NCI-H82 (cell line): ENCODE measurements at places on chromosomes 1 and 21.

DNA sequence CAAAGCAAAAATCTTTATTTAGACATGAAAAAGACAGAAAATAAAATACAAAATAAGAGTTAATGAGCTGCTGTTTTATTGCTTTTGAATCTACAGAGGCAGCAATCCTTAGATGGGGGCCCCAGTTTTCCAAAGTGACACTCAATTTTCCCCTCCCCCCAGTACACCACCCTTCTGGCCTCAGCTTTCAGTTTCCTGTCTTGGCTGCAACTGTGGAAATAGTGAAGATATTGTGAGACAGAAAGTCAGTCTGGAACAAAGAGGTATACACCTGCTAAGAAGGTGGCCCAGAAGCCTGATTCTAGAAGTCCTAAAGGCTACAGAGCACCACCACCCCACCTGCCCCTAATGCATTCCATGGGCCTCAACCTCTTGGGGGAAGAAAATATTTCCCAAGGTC is 1.1 kb upstream of the MTMR11 start:
- DNase-seq = no peak

DNA sequence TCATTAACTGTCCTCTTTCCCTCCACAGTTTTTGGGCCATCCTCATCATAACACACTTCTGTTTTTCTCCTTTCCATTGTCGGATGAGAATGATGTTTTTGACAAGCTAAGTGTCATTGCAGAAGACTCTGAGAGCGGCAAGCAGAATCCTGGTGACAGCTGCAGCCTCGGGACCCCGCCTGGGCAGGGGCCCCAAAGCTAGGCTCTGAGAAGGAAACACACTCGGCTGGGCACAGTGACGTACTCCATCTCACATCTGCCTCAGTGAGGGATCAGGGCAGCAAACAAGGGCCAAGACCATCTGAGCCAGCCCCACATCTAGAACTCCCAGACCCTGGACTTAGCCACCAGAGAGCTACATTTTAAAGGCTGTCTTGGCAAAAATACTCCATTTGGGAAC is 28.6 kb upstream of the IFNAR1 start:
- no peak for DNase-seq

- DNase-seq = peak; percentile 51
These were observed 3.8 kb downstream of the ZNF644 start for GRCh38 chr1:91018006-91018405.

DNA sequence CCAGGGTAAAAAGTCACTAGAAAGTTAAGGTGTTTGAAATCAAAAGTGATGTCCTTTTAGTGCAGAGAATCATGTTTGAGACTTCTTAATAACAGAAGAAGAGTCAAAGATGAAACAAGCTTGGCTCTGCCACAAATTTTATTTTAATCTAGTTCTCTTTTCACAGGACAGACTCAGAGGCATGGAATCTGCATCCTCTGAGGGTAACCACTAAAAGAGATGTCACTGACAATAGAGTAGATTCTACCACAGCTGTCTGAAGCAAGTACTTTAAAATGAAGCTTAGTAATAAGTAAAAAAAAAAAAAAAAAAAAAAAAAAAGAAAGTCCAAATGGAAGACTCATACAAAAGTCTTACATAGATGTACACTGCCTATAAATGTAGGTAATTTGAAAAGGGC is 519.7 kb upstream of the PRMT6 start:
- DNase-seq = no peak

DNA sequence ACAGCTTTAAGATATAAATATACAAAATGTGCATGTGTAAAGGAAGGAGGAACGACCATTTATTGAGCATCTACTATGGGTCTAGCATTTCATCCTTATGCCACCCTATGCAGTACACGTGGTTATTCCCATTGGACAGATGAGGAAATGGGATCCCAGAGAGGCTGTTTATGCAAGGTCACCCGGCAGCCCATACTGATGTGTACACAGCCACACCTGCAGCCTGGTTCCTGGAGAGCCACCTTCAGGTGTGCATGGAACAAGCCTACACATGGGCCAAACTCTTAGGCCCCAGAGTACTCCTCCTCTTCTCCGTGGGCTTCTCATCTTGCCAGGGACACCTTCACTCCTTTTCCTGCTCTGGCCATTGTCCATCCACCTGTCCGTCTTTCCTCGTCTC is 108.8 kb downstream of the PAX7 start:
- no peak for DNase-seq

DNA sequence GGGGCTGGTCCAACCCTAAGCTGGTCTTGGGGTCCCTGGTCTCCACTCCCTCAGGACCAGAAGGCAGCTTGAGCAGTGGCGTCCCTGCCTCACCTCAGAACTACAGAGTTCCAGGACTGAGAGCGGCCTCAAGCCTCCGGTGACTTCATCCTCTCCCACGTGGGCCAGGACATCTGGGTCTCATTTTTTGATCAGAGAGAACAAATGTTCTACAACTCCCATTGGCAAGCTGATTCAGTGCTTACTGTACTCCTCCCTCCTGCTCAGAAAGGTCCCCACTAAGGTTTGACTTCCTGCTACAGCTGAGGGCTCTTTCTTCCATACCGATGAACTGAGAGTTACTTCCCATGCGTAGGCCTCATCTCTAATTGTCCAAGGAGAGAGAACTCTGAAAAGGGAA is 78.5 kb downstream of the PLXNA2 start:
- no peak for DNase-seq

- DNase-seq = no peak
These were observed 11.4 kb upstream of the ATP1A1 start for GRCh38 chr1:116361648-116362047.

- DNase-seq = peak; percentile 80
These were observed 45.7 kb downstream of the ACOT7 start for GRCh38 chr1:6347641-6348487.

DNA sequence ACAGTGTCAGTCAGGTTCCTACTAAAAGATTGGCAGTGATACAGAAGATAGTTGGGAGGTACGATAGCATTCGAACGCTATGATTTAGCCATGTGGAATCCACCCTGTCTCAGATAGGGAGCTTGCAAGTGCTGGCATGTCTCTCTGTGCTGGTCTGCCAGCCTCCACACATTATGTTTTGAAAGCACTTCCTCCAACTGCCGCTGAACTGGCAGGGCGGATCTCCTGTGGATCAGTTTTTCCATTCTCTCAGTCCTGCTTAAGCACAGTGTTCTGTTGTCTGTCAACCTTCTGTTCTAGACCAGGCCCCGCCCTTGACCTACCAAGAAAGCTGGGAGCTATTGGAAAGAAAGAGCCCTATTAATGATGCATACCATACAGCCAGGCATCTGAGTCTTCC is 65.5 kb upstream of the PALMD start:
- DNase-seq = no peak

DNA sequence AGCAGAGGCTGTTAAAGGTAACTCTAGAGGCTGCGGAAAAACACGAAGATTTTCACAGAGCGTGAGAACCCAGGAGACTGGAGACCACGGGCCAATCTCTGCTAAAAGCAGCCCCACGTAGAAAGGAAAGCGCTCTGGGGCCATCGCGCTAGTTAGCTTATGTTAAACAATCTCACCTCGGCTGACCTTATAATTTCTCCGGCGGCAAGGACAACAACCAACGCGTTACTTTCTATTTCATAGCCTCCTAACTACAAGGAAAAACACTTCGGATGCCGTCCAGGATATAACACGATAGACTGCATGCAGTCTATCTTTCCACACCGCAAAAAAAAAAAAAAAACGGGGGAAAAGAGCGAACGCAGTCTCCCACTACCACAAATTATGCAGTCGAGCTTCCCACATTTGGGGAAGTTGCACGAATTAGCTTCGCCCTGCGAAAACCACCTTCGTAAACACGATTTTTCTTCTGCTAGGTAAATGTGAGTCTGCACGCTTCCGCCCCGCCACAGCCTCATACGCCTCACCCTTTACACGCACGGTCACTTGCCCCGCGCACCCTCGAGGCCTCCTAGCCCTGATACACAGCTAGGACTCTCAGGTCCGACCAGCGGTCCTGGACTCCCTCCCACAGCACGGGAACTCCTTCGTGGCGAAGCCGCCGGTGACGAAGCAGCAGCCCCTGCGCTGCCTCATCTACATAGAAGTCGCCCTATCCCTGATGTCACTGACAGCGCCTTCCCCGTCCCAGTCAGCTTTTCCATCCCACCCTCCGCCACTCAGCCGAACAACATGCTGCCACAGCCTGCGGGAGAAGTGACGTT is 87.8 kb downstream of the PRKAB2 start:
- DNase-seq = peak; percentile 97

GRCh38 chr21:41966872-41967621 is 13.2 kb upstream of the C2CD2 start:
- peak; percentile 39 for DNase-seq

DNA sequence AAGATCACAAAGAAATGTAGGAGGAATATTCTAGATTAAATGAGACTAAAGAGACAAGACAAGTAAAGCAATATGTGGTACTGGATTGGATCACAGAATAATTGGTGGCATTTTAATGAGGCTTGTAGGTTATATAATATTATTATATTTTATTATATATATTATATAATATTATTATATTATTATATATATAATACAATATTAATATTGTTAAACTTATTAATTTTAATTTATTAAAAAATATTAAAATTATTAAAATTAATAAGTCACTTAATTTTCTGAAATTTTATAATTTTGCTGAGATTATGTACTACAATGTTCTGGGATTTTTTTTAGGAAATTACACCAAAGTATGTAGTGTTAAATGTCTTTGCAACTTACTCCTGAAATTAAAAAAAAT is 311.9 kb downstream of the COL11A1 start:
- DNase-seq = no peak

- DNase-seq = no peak
These were observed 171.6 kb upstream of the EDN2 start for GRCh38 chr1:41656068-41656467.

GRCh38 chr1:209652121-209652735 is at the start of gene LAMB3:
Gene LAMB3, minus strand, starts transcription at chr1:209652425. Its CDS starts 1,481 bp downstream, at chr1:209650944.
- no peak for DNase-seq

DNA sequence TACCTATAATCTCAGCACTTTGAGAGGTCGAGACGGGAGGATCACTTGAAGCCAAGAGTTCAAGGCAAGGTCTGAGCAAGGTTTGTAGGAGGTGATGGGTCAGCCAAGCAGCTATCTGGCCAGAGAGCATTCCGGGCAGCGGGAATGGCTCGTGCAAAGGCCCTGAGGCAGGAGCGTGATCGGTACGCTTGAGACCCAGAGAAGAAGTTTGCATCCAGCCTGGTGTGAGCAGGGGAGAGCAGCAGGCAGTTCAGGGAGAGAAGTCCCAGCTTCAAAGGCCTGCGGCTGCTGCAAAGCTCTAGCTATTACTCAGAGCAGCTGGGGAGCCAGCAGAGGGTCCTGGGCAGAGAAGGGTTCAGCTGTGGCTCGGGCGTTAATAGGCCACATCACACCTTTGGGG is 5.1 kb upstream of the SRARP start:
- no peak for DNase-seq

DNA sequence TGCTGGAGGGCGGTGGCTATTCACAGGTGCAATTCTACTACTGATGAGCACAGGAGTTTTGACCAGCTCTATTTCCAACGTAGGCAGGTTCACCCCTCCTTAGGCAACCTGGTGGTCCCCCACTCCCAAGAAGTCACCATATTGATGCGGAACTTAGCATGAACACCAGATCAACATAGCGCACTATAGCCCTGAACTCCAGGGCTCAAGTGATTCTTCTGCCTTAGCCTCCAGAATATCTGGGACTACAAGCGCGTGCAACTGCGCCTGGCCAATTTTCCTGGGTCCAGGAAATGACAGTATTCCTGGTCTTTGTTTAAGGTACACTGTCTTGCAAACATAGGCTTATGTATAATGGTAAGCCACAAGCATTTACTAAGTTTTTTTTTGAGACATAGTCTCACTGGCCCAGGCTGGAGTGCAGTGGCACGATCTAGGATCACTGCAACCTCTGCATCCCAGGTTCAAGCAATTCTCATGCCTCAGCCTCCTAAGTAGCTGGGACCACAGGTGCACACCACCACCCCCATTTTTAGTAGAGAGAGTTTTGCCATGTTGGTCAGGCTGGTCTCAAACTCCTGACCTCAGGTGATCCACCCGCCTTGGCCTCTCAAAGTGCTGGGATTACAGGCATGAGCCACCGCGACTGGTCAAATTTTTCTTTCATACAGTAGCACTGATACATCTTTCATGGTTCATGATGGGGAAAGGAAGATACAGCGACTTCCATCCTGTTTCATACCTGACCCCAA is 12.6 kb downstream of the MCL1 start:
- DNase-seq = no peak

- DNase-seq = no peak
These were observed 1332.4 kb upstream of the ADGRL2 start for GRCh38 chr1:80468356-80468755.

DNA sequence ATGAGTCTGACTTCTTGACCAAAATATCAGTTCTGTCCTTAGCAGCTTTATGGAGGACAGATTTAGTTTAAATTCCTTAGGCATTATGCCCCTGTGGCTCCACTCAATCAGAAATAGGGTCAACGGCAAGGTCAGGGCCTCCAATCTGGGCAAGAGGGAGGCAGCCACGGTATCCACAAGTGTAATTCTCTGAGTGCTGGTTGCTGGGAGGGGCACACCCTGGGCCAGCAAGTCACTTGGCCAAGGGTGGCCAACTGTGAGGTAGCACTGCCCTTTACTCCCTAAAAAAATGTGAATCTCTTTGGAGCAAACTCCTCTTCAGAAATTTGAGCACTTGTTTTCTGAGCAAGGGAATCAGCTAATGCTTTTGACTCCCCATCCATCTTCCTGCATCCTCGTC is 12.8 kb downstream of the SPATA46 start:
- no peak for DNase-seq

- no peak for DNase-seq
These were observed 253.6 kb downstream of the HMCN1 start for GRCh38 chr1:185987611-185988321.

DNA sequence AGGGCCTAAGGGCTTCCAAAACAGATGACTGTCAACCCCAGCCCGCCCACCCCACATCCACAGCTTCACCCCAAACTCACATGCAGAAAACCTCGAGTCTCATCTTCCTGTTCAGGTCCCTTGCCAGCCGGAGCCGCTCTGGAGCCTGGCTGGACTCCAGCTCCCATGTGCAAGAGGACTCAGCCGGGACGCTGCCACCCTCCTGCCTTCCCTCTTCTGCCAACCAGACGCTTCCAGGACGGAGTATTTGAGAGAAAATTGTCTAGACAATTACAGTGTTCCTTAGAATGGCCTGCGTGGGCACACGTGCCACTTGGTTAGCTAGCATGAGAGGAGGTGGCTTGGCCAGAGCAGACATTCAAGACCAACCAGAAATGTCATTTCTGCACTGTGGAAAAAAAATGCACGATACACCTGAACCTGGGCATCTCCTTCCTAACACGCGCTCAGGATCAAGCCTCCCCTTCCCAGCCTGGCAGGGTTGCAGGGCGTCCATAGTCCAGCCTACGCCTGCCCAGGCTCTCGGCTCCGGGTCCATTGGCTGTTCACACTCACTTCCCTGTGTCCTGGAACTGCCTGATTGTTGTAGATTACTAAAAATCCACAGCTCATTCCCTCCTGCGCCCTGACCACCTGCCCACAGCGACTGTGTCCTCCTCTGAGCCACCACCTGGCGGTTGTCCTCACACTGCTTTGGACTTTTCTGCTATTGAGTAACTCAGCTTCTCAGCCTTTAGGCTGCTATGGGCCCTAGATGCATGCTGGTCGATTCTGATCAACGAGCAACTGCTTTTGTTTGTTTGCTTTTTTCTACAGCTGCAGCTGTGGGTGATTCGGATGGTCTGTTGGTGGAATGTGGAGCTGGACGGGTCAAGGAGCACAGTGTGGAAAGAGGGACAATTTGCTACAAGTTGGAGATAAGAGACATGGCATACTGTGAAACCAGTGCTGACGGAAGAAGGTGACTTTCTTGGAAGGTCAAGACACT is at the start of gene CLDN14:
Gene CLDN14 (minus strand): TSS at position 708 of the 988 bp plus-strand sequence. CDS start 18,427 bp downstream, outside the sequence.
- no peak for DNase-seq
